Neuronal stem cell (in vitro differentiated cells): ENCODE measurements at places on chromosomes 3 and 15.

DNA sequence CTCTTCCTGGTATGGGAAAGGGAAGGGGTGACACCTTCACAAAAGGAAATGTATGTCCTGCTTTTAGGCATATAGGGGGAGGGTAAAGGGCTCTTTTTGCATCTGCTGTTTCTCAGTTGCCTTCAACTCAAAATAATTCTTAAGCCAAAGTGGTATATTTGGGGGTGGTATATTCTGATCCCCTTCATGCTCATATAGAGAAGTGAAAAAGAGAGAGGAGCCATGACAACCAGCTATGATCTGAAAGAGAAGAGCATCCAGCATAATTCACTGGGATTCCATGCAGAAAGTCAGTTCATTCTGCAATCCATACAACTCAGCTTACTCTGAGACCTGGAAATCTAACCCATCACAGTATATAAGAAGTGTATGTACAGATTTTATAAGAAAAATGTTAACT, 22.3 kb downstream of the DENND6A start:
- DNase-seq: no peak

DNA sequence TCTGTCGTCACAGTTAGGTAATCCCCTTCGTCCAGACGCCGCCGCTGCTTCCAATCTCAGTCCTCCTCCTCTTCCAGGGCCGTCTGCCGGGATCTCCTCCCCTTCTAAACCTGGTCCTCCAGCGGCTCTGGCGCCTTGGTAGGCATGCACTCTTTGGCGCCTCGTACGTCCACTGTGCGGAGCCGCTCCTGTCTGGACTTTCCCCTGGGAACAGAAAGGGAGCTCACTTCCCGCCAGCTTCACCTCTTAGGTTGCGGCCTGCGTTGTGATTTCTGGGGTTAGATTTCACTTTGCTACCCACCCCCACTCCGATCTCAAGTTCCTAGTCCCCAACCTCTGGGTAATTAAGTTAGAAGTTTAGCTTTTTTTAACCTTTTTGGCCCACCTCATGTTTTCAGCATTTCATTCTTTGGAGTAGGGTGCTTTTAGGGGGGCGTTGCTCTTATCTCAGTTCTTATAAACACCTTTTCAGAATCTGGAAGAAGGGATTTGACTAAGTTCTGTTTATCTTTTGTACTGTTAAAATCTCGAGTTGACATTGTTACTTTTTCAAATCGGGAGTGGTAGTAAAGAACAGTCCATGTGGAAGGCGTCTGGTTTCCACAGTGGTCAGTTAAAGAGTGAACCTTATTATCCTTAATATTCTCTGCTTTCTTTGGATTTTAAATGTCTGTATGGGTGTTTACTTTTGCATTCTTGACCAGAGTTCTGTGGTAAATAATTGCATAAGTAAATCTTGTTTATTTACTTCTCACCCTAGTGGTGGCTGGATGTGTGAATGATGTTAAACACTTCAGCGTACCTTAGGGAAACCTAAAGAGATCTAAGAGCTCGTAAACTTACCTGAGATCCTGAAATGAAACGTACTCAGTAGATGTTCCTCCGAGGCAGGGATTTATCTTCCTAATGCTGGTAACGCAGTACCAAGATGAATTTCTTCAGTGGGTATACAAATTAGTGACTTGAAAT, 611 bp downstream of the CTDSPL2 start:
- DNase-seq: no peak

- DNase-seq: peak; percentile 30
These were observed 542.3 kb upstream of the ROBO2 start for GRCh38 chr3:76497636-76498035.

GRCh38 chr15:46091860-46092450, 457.1 kb downstream of the SQOR start:
- DNase-seq: peak; percentile 33

DNA sequence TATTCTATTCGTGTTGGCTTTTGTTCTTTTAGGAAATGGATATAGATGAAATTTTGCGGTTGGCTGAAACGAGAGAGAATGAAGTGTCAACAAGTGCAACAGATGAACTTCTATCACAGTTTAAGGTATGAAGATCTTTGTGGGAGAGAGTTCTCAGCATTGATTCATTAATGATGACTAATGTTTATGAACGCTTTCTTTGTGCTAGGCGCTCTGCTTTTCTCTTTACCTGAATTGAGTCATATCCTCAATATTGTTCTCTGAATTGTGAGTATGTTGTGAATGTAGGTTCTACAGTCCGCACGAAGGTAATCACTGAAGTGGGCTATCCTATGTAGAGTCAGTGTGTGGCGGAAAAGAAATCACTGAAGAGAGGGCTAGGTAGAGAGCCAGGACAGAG, 81.2 kb downstream of the CHD2 start:
- DNase-seq: no peak

DNA sequence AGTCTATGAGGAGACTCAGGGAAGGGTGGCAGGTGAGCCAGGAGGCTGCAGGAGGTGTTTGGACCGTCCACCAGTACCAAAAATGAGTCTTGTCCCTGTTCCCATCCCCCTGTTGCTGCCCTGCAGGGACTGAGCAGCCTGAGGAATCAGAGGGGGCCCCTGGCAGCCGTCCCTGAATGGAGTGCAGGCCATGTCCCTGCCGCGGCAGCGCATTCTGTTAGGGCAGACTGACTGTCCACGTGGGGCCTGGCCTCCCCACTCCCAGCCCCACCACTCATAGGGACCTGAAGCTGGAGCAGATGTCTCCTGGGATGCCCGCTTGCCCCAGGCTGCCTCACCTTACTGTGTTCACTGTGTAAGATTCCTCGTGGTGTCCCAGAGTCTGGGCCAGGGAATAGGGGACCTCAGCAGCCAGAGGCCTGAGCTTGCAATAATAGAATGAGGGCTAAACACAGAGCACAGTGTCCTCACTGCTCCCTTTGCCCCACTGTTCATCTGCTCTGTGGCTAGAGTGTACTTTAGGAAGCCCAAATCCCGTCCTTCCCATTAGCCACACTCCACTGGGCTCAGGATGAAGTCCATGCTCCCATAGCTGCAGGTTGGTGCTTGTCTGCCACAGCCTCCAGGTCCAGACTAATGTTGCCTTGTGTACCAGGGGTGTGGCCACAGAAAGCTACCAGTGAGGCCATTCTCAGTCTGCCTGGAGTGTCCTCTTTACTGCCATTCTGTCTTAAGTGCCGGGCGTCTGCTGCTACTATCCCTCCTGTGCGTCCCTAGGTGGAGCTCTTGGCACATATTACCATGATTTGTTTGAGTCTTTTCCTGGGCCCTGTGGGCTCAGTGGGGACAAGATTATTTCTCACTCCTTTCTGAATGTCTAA, 63.2 kb downstream of the HCN4 start:
- peak; percentile 63 for DNase-seq

- no peak for DNase-seq
These were observed 8.3 kb upstream of the SCN10A start for GRCh38 chr3:38824349-38824748.
